ENCODE measurements at places on chromosomes 16 and 17.
A peak's percentile ranks its signal among the peaks of the same experiment; 100 is the strongest.

DNA sequence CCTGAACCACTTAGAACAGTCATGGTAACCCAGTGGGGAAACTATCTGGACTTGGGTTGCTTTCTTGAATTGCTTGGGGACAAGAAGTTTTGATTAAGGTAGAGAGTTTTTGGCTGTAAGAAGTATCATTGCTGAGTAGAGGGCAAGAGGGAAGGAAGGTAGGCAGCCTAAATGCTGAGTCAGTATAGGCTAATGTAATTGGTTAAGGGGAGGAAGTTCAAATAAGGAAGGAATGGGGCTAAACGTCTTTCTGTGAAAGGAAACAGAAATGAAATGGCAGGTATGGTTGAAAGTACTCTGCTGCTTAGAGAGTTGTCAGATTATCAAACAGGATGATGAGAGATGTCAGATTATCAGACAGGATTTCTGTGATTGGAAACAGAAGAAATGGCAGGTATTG is 20.3 kb downstream of the KPNB1 start:
- no peak for DNase-seq

- no peak for DNase-seq
These were observed 84.9 kb downstream of the TEX14 start for GRCh38 chr17:58606934-58607333.

GRCh38 chr17:34703533-34703932 is 124.2 kb downstream of the TMEM132E start:
- DNase-seq: no peak

GRCh38 chr17:77636835-77637817 is 321.4 kb upstream of the TNRC6C start:
- no peak for DNase-seq

DNA sequence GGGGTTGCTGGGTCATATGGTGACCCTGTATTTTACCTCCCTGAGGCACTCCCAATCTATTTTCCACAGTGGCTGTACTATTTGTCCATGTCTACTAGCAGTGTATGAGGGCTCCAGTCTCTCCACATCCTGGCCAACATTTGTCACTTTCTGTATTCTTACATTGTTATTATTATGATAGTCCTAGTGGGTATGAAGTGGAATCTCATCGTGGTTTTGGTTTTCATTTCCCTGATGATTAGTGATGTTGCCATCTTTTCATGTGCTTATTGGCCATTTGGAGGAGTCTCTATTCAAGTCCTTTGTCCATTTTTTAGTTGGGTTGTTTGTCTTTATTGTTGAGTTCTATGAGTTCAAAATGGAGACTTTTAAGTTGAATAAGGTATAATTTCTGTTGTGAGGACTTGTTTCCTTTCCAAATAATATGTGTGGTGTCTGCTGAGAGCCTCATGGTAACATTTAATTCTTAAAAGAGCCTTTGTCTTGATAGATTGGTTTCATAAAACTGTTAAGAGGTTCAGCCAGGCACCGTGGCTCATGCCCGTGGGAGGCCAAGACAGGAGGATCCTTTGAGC is 108.2 kb downstream of the RPTOR start:
- DNase-seq: no peak

GRCh38 chr17:34131386-34131785 is 123.7 kb upstream of the CCL2 start:
- no peak for DNase-seq

GRCh38 chr17:27760069-27760885 is 40.1 kb downstream of the NOS2 start:
- peak; percentile 72 for DNase-seq

- no peak for DNase-seq
These were observed 111.0 kb downstream of the NPIPB5 start for GRCh38 chr16:22621586-22622155.
